Left ventricle myocardium superior (tissue), 1 donor: ENCODE measurements at places on chromosomes 4 and X. TPM values are rescaled to one million over a fixed set of nuclear protein-coding genes. Genes with fewer than 3 reads are reported as not detected.

- no peak for DNase-seq
Measured at GRCh38 chr4:55784747-55785146, 34.8 kb upstream of the EXOC1L start.

DNA sequence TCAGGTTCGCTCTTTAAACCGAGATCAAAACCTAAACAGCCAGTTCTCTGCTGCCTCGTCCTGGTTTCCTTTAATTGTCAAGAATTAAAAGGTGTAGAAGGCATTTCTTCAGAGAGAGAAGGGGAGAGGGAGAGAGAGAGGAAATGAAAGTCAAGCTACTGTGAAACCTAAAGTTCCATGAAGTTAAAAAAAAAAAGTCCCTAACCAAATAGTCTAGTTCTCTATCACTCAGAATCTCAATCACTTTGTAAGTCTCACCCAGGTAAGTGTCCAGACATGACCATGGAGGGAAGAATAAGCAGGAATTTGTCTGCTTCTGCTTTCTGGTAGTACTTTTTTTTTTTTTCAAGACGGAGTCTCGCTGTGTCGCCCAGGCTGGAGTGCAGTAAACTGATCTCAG is 18.8 kb upstream of the SMIM14 start:
- DNase-seq, result no peak

DNA sequence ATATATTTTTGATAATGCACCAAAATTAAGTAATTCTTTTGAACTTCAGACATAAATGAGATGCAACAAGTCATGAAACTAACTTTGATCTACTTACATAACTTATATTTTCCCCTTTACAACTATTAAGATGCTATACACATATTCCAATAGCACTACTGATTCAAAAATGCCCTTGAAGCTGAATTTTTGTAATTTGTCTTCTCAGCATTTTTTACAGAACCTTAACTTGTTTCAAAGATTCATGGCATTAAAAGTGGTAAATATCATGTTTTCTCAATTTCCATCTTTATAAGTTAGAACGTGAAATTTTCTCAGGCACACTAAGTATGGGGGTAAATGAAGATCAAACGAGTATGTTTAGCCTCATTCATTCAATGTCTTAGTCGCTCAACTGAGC is 460.0 kb upstream of the FAM241A start:
- DNase-seq, result no peak

DNA sequence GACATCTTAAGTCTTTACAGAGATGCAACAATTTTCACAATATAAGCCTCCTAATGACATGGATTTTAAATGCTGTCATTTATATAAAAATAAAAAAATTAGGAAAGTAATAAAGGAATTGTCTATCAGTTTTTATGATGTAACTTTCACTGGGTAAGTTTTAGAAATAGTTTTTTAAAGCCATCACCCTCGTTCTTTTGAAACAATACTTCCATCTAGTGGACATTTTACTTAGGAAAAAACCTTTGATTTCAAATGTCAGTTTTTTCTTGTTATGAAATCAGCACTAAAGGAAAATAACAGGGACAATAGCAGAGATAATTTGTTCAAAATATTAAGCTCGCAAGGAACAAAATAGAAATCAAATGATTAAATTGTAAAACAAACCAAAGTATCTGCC is 24.3 kb upstream of the NDNF start:
- DNase-seq, result no peak

The AREG gene
- 3.4 TPM for total RNA-seq

DNA sequence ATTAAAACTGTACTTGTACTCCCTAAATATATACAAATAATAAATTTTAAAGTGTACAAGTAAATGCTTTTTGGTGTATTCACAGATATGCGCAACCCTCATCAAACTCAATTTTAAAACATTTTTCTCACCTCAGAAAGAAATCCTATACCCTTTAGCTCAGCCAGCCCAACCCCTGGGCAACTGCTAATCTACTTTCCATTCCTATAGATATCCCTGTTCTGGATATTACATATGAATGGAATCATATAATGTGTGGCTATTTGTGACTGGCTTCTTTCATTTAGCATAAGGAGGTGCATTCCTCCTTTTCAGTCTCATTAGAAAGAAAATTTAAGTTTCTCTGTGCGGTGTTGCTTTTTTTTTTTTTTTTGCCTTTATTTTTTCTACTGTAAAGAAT is 39.4 kb downstream of the INTU start:
- no peak for DNase-seq

The PTTG2 gene
- total RNA-seq, result 1.0 TPM

- DNase-seq, result no peak
Measured at GRCh38 chr4:5199912-5200311, 148.6 kb downstream of the STK32B start.

DNA sequence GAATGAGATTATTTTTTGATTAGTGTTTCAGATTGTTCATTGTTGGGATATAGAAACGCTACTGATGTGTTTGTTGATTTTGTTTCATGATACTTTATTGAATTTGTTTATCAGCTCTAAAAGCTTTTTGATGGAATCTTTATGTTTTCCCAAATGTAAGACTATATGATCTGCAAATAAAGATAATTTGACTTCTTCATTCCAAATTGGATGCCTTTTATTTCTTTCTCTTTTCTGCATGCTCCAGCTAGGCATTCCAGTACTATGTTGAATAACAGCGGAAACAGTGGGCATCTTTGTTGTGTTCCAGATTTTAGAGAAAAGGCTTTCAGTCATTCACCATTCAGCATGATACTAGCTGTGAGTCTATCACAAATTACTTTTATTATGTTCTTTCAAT is 21.8 kb downstream of the SPANXN4 start:
- no peak for DNase-seq

DNA sequence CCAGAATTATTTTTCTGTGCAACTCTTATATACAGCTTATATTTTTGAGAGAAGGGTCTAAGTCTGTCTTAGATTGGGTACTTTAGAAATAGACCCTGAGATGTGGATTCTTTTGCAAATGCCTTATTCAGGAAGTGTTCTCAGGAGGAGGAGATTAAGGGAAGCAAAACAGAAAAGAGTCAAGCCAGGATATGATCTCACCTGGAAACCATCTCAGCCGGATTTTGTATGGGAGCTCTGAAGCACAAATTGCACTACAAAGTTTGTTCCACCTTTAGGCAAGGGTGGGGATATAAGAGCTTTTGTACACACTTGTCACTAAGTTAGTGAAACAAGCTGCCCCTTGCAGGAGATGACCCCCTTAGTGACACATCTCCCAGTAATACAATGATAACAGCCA is 121.2 kb upstream of the GRPR start:
- DNase-seq, result no peak

The F9 gene
- not detected for total RNA-seq

GRCh38 chrX:11100281-11101035 is 10.7 kb upstream of the HCCS start:
- DNase-seq, result no peak

DNA sequence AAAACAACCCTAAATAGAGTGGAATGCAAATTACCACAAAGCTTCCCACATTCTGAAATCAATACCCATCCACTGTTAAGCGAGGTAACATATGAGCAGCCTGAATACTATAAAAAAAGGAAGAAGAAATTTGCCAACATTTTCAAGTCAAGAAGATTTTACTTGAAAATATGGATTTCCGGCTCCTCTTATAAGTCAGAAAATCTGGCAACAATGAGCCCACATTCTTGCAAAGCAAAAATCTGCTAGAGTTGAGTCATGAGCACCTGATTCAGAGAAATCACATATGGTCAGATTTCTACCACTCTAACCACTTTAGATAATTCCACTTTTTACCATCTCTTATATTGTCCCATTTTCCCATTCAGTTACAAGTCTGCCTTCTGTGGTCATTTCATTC is 395.7 kb downstream of the DTHD1 start:
- DNase-seq, result no peak
